ENCODE measurements at places on chromosomes 3 and 15. TPM values are rescaled to one million over a fixed set of nuclear protein-coding genes. Genes with fewer than 3 reads are reported as not detected.

DNA sequence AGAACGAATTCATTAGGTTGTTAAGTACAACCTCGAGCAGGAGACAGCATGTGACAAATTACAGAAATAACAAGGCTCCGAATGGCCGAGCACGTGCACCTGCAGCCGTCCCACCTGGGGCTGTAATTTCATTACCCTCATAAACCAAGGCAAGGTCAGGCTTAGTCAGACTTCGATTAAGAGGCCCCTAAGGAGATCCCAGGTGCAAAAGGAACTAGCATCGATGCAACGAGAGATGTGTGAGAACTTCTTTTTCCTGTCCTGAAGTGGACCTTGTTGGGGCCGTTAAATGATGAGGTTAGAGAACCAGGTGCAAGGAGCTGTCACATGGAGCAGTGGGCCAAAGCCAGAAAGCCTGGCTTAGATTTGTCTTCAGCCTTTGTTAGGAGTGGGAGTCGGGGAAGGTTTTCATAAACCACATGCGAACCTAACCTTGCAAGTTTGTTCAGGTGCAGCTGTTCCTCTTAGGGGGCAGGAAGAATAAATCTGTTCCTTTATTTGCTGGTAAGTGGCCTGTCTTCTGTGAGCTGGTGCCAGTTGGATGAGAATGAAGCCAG lies 559.9 kb upstream of the MCTP2 start:
- no peak for DNase-seq

DNA sequence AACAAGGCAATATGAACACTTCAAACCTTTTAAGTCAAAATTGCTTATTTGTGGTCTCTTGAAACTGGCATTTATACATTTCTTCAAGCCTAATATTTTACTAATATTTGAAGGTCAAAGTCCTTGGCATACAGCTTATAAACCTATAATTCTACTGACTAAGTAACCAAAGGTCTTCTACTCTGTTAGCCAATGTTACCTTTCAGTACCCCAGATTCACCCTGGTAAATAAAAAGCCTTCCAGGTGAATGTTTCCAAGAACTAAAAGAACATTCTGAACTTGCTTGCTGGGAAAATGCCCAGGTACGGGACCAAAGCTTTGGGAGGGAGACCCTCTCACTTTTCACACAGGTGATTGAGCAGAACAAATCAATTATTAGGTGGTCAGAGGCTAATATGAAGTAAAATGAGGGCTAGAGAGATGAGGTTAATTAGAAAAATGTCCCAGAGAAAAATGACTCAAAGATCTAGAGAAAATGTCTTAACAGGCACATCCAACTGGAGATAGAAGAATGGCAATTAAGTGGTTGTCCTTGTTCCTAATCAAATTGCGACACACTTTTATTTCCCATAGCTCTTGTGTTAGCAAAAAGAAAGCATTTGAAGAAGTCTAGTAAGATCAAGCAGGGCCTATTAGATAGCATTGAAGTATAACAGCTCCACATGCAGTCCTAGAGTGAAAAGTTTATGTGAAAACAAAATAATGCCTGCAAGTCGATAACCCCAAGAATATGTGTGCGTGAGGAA lies 232.0 kb downstream of the FOXP1 start:
- no peak for DNase-seq

DNA sequence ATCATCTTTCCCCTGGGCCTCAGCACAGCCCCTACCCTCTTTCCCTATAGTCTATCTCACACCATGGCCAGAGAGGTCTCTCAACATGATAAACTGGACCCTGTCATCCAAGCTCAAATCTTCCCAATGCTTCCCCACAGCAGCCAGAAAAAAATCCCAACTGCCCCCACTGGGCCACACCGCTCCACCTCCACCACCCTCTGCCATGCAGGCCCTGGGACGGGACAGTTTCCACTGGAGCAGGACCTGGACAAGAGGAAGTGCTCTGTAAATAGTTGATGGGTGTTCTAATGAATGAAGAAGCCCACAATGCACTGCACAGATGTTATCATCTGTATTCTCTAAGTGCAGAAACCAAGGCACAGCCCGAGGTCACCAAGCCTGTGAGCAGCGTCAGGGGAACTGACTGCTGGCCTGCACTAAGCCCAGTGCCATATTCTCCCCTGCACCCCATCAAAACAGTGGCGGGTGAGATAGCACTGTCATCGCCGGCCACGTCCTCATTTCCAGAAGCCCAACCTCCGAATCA lies 161.1 kb downstream of the NUP210 start:
- peak; percentile 67 for DNase-seq

- no peak for DNase-seq
Observed at GRCh38 chr15:39573844-39574243, 7.0 kb upstream of the THBS1 start.

- DNase-seq = no peak
Observed at GRCh38 chr3:187964760-187965159, 189.2 kb upstream of the LPP start.

DNA sequence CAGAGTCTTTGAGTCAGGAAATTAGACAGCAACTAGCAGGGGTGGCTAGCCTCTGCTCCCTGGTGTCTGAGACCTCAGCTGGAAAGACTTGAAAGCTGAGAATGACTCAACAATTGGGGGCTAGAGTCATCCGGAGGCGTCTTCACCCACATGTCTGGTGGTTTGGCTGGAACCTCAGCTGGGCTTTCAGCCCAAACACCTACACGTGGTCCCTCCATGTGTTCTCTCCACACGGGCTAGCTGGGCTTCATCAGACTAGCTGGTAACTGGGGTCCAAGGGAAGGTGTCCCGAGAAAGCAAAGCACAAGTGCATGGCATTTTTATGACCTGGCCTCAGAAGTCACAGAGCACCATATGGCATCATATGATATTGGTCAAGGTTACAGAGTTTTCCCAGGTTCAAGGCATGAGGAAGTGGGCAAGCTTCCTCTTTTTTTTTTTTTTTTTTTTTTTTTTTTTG lies 19.9 kb upstream of the ABHD2 start:
- no peak for DNase-seq

BFSP2 gene
- polyA plus RNA-seq = not detected

DNA sequence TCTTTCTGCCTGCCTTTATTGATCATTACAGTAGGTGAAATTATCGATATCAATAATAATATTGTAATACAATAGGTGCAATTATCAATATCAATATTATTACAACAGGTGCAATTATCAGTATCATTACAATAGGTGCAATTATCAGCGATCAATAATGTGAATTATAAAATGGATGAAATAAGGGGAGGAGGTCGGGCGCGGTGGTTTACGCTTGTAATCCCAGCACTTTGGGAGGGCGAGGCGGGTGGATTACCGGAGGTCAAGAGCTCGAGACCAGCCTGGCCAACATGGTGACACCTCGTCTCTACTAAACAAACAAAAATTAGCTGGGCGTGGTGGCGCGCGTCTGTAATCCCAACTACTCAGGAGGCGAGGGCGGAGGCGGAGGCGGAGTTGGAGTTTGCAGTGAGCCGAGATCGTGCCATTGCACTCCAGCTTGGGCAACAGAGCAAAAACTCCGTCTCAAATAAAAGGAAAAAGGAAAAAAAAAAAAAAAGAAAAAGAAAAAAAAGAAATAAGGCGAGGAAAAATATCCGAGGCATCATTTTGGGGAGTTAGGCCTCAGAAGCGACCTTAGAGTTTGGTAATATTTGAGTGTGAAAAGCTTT lies 611 bp upstream of the BNIP2 start:
- DNase-seq = no peak

- no peak for DNase-seq
Observed at GRCh38 chr15:94691169-94691568, 459.8 kb downstream of the MCTP2 start.

DNA sequence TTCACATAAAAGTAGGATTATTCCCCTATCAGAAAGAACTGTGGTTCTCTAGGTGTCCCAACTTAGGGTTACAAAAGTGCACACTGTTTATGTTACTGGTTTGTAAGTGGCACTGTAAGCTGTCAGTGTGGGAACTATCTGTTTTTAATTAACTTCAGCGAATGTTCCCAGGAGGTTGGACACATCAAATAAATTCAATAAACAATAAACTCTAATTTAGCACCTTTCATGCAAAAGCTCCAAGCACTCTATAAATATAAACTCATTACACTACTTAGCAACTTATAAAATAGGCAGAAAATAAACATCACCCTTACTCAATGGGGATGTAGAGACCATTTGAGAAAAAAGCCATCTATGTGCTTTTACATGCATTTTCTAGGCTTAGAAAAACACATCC lies 168.4 kb upstream of the SLC2A2 start:
- peak; percentile 3 for DNase-seq

DNA sequence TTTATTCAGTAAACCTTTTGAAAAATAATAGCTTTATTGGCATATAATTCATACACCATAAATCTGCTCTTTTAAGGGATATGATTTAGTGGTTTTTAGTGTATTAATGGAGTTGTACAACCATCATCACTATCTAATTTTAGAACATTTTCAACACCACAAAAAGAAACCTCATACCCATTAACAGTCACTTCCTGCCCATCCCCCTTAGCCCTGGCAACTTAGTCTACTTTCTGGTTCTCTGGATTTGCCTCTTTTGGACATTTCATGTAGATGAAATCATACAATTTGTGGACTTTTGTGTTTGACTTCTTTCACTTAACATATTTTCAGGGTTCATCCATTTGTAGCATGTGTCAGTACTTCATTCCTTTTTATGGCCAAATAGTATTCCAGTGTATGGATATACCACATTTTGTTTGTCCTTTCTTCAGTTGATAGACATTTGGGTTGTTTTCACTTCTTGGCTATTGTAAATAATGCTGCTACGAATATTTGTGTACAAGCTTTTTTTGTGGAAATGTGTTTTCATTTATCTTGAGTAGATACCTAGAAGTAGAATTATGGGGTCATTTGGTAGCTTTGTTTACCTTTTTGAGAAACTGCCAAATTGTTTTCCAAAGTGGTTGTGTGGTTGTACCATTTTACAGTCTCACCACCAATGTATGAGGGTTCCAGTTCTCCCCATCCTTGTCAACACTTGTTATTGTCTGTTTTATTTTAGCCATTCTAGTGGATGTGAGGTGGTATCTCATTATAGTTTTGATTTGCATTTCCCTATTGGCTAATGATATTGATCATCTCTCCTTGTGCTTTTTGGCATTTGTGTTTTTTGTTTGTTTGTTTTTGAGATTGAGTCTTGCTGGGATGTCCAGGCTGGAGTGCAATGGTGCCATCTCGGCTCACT lies 45.8 kb downstream of the SMAD3 start:
- DNase-seq = no peak
